ENCODE measurements at places on chromosomes 4 and X.
A peak's percentile ranks its signal among the peaks of the same experiment; 100 is the strongest.

GRCh38 chrX:48086082-48086481 lies 14.6 kb upstream of the ZNF630 start:
- no peak for DNase-seq

DNA sequence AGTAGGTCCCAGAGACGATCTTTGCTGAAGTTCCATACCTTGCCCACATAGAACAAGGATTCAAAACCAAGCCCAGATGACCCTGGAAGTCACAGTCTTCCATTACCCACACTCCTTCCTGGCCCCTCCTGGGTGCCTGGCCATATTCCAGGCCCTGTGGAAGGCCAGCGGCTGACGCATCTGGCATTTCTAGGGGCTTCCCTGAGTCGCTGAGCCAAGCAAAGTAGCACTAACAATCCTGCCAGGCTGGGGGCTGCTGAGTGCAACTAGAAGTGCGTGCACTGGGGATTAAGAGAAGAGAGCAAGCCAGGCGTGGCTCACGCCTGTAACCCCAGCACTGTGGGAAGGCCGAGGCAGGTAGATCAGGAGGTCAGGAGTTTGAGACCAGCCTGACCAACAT lies 175.2 kb upstream of the CPEB2 start:
- no peak for DNase-seq

DNA sequence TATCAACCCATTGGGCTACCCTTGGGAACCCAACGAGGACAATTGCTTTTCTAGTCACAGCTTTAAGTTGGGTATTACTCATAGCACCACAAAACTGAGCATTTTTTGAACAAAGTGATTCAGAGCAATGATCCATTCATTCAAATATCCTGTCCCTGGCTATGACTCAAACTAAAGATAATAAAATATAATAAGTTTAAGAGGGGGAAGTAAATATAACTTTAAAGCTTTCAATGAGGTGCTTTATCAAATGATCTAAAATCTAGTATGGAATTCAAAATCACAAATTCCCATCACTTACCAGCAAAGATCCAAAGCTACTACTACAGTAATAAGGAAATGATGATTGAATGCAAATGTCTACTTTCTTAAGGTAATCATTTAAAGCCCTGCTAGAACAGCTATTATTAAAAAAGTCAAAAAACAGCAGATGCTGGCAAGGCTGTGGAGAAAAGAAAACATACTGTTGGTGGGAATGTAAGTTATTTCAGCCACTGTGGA lies 39.8 kb upstream of the S100G start:
- DNase-seq, result no peak

GRCh38 chr4:35252866-35253265 lies 991.4 kb downstream of the ARAP2 start:
- DNase-seq, result no peak

- DNase-seq, result no peak
Measured at GRCh38 chr4:101678180-101678579, 112.3 kb upstream of the BANK1 start.

DNA sequence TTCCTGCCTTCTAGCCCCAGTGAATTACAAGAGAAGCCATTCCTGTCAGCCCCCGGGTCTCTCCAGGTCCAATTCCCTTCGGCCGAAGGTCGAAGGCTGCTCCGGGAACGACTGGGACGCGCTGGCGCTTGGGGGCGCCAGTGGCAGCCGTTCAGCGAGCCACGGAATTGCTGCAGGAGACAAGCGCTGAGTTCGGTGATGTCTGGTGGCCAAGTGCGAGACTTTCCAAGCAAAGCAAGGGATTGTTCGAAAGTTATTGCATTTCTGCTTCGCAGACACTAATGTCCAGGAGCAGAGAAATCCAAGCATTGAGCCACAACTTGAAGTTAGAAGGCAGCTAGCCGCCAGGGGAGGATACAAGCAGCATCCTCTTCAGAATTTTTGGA lies 1.1 kb upstream of the DKK2 start:
- DNase-seq, result peak; percentile 32

DNA sequence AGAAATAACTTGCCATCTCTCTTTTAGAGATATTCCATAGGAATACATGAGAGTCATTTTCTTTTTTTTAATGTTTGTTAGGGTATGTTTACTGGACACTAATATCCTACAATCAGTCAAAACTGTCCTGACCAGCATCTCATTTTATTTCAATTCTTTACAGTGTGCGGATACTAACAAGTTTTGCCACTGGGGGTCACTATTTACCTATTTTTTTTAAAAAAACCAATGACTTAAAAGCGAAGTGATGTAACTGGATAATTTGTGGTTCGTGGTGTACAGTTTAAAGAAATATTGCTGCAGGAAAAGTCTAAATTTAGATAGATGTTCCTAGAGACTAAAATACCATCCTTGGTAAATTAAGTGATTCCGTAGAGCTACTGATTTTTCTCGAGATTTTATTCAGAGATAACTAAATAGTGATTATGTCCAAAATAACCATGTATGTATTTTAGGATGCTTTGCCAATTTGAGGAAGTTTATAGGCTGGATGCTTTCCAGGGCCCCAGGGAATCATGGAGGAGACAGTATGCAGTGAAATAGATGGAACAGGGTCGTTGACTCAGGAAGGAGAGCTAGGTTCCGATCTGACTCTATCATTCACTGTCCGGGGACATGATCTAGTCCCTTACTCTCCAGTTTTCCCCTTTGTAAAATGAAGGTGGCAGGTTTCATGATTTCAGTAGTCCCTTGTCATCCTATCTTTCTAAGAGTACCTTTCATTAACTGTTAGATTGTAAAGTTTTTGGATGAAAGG lies 34.0 kb upstream of the GNPDA2 start:
- peak; percentile 52 for DNase-seq

All from cerebellar cortex (tissue), 1 donor.